ENCODE measurements at places on chromosomes 2 and 18.

GRCh38 chr2:52668724-52669123, 1098.9 kb upstream of the CHAC2 start:
- H3K27me3 ChIP-seq, result no peaks in the 10 kb centered on the region
- H3K4me3 ChIP-seq, result no peak overlapping the region
- no peak overlapping the region for H3K27ac ChIP-seq
- no peaks in the 10 kb centered on the region for H3K36me3 ChIP-seq

GRCh38 chr18:3153107-3153704, 66.6 kb downstream of the MYOM1 start:
- no peak overlapping the region for H3K27ac ChIP-seq
- DNase-seq, result no peak
- no peaks in the 10 kb centered on the region for H3K27me3 ChIP-seq
- H3K4me3 ChIP-seq, result no peak overlapping the region
- H3K4me1 ChIP-seq, result peaks cover 6% of the 10 kb centered on the region
- H3K36me3 ChIP-seq, result no peaks in the 10 kb centered on the region

- no peak overlapping the region for H3K27ac ChIP-seq
- H3K4me3 ChIP-seq, result no peak overlapping the region
- H3K4me1 ChIP-seq, result no peaks in the 10 kb centered on the region
- no peaks in the 10 kb centered on the region for H3K36me3 ChIP-seq
- H3K27me3 ChIP-seq, result no peaks in the 10 kb centered on the region
Observed at GRCh38 chr2:36727550-36727949, 31.0 kb downstream of the VIT start.

GRCh38 chr2:30252723-30253701, 21.7 kb downstream of the LBH start:
- H3K27ac ChIP-seq, result peak overlapping the region; percentile 81
- peaks cover 94% of the 10 kb centered on the region for H3K4me1 ChIP-seq
- DNase-seq, result peak; percentile 87
- H3K36me3 ChIP-seq, result peaks cover 34% of the 10 kb centered on the region
- no peaks in the 10 kb centered on the region for H3K27me3 ChIP-seq

- H3K27me3 ChIP-seq, result no peaks in the 10 kb centered on the region
- no peak overlapping the region for H3K27ac ChIP-seq
- H3K4me3 ChIP-seq, result no peak overlapping the region
- H3K36me3 ChIP-seq, result no peaks in the 10 kb centered on the region
- H3K4me1 ChIP-seq, result peaks cover 34% of the 10 kb centered on the region
- no peak for DNase-seq
Observed at GRCh38 chr2:105933906-105934305, 189.2 kb downstream of the NCK2 start.

Measured in activated naive CD4-positive, alpha-beta T cell treated with anti-CD3 and anti-CD28 coated beads for 36 hours (primary cell).